ENCODE measurements at places on chromosomes 16 and 17. TPM values are rescaled to one million over a fixed set of nuclear protein-coding genes. Genes with fewer than 3 reads are reported as not detected.

CRYM gene
- 0.12 TPM for polyA plus RNA-seq

PARN gene
- 37.7 TPM for polyA plus RNA-seq

MYH11 gene
- 0.20 TPM for polyA plus RNA-seq

- no peak for DNase-seq
Observed at GRCh38 chr17:80978499-80979497, 12.8 kb upstream of the CHMP6 start.

DNA sequence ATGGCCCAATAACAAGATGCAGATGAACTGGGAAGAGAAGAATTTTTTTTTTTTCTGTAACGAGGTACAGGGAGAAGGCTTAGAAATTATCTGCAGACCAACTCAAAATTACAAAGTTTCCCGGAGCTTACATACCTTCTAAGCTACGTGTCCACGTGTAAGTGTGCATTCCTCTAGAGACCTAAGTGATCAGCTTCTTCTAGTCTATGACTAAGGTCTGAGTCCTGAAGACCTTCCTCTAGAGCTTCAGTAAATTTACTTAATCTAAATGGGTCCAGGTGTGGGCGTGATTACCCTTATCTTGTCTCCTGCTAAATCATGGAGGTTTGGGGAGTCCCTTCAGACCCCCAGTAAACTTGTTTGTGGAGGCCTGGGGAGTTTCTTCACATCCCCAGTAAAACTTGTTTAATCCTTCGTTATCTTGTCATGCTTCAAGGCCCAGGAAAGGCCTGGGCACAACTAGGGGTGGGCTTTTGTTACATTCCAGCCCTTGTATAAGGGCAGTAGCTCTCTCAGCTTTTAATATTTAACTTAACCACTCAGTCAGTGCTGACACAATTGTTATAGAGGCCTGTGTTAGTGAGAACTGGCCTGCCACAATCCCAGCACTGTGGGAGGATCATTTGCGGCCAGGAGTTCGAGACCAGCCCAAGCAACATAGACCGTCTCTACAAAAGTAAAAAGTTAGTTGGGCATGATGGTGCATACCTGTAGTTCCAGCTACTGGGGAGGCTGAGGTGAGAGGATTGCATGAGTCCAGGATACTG lies 342.3 kb downstream of the SNX29 start:
- no peak for DNase-seq

TBC1D3 gene
- not detected for polyA plus RNA-seq

DNA sequence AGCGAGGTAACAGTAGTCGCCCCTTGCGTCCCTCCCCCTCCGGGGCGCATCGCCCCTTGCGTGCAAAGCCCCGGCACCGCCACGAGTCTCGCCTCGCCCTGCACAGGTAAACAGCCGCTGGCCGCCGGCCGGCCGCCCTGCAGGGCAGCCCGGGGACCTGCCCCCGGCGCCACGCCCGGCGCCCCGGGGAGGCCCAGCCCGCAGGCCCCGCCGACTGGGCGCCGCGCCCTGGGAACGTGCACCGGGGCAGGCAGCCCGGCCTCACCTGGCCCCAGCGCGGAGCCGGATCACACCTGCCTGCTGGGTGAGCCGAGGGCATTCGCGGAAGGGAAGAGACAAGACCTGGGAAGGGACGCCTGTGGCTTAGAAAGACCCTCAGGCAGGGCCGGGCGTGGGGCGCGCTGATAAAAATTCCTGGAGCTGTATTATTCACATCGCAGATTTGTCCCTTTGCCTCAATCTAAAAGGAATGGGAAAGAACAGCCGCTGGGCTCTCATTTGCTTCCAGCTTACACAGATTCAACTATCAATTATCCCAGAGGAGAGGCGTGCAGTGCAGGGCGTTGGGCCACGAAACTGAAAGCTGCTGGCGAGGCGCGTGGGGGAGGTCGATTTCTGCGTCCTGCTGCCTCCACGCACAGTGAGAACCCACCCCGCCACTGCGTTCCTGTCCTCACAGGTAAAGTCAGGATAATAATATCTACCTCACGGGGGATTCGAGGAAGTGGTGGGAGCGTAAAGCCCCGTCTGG lies 451.9 kb downstream of the SLC39A11 start:
- DNase-seq: no peak

DNA sequence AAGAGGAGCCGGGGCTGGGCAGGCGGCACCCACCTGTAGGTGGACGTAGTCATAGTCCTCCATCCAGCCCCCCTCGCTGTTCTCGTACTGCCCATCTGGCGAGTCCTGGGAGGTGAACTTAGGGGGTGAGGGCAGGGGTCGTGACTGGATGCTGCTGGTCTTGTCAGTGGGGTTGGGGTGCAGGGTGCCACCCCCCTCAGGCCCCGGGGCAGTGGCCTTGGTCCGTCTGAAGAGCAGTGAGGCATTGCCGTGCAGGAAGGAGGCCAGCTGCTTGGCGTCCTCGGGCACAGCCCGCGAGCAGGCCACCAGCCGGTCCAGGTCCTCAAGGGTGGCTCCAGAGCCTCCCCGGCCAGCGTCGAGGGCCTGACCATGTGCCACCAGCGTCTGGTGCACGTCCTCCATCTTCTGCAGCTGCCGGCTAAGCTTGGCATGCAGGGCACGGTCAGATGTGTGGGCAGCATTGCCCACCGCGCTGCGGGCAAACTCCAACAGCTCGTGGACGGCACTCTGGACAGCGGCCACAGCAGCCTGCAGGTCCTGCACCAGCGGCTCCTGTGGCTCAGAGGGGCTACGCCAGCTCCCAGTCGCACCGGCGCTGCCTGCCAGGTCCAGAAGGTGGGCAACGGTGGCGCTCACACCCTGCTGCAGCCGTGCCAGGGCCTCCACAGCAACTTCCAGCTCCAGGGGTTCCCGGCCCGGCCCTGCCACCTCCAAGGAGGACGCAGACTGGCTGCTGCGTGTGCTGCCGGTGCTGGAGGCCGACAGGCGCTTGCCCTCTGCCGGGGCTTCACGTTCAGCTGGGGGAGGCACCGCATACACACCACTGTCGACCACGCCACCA lies 16.3 kb downstream of the CTRB1 start:
- DNase-seq: no peak

DNA sequence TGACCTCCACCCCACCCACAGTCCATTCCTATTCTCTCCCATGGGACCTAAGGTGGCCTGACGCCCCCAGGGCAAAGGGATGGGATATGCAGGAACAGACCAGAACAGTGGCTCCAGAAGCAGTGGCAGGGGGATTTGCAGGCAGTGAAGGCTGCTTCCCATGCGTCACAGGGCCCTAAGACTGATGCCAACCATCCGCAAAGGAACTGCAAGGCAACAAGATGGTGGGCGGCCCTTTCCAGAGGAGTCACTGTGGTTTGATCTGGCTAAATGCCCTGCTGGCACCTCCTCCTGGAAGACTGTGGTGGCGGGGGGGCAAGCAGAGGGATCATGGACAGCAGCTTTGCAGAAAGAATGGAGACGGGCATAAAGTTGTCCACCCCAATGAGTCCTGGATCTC lies 4.4 kb upstream of the SLC39A11 start:
- no peak for DNase-seq

ENPP7 gene
- polyA plus RNA-seq: not detected

PLEKHH3 gene
- 4.3 TPM for polyA plus RNA-seq

GRCh38 chr16:2686912-2687507 lies 4.7 kb downstream of the KCTD5 start:
- no peak for DNase-seq

DNA sequence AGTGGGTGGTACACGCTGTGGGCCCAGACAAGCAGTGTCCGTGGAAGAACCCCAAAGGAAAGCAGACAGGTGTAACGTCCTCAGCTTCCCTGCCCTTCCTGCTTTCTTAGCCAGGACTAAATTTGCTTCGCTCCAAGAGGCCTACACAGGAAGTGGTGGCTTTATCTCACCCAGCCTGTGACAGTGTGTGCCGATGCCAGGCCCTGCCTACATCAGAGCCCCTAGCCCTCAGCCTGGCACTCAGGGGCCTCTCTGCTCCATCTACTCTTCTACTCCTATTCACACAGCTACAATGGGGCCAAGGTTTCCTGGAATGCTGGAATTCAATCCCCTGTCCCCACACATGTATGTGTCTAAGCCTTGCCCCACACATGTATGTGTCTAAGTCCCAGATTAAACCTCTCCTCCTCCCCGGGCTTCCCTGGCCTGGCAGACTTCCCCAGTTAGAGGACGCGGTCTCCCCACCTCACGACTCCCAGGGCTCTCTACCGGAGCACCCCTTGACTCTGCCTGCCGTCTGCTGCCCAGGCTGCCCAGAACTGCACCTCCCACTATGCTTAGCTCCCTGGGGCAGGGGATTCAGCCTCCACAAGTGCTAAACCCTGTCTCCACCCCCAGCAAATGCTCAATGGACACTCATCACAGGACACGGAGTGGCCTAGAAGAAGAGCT lies 8.2 kb downstream of the PGAP3 start:
- no peak for DNase-seq

FNDC8 gene
- not detected for polyA plus RNA-seq

GRCh38 chr17:74332763-74333283 lies 6.8 kb downstream of the KIF19 start:
- no peak for DNase-seq

ADAM11 gene
- 0.37 TPM for polyA plus RNA-seq

SLC47A1 gene
- not detected for polyA plus RNA-seq

TBC1D3E gene
- polyA plus RNA-seq: not detected

GRCh38 chr16:51759329-51759728 lies 608.3 kb upstream of the SALL1 start:
- no peak for DNase-seq

DNA sequence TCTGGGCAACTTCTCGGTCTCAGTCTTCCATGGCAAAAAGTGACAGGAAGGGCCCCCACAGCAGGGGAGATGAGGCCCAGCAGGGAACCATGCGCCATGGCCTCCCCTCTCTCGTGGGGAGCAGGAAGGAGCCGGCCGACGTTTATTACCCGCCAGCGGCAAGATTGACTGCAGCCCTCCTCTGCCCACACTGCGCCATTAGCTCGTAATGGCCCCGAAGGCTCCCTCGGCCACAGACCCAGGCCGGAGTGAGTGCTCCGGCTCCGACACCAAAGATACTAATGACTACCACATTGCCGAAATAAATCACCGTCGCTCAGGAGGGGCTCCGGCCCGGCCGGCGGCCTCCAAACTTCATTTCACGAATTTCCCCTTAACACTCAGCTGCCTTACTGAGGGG lies 226.9 kb downstream of the C16orf78 start:
- no peak for DNase-seq

DNA sequence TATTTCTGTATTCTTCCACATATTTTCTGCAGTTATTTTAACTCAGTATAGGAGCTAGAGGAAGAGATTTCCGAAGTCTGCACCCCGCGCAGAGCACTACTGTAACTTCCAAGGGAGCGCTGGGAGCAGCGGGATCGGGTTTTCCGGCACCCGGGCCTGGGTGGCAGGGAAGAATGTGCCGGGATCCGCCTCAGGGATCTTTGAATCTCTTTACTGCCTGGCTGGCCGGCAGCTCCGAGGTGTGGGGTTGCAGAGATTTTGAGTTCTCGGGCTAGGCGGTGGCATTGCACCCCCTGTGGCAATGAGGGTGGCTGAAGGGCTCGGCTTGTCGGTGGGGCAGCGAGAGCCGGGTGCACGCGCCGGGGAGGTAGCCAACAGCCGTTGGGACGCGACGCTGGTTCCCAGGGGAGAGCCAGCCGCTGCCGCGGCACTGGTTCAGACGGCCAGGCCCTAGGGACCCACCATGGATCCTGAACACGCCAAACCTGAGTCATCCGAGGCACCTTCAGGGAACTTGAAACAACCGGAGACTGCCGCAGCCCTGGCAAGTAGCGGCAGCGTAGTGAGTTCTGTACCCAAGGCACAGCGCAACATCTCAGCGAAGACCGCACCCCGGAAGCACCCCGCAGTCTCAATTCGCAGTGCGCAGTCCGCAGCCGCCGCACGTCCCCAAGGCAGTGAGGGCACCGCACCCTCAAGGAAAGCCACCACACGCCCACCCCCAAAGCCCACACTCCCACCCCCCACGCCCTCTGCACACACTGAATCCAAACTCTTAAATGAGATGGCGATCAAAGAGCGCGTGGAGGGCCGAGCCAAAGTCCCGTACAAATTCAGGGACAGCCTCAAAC lies at the start of gene CMTM1:
TSS of gene CMTM1 (plus strand) at position 389 of the 851 bp plus-strand sequence. CDS start at position 464, 75 bp downstream.
- DNase-seq: no peak

ZNF668 gene
- polyA plus RNA-seq: 5.9 TPM

ZNF652 gene
- 7.5 TPM for polyA plus RNA-seq

RASL10B gene
- 3.3 TPM for polyA plus RNA-seq

CD7 gene
- 0.11 TPM for polyA plus RNA-seq

TBC1D3K gene
- not detected for polyA plus RNA-seq

DNA sequence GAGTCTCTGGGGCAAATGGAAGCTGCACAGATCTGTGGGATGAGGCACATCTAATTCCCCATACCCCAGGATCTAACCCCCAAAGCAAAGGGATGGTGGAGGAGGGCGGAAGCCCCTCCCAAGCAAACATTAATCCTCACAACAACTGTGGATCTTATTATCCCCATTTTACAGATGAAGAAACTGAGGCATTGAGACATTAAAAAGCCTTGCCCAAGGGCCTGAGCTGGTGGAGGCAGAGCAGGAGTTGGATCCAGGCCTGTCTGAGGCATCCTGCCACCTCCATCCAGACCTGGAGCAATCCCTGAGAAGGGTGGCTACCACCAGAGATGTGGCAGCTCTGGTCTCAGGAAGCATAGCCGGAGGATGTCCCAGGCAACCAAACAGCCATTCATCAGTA lies 17.7 kb upstream of the CBFB start:
- DNase-seq: no peak

DNA sequence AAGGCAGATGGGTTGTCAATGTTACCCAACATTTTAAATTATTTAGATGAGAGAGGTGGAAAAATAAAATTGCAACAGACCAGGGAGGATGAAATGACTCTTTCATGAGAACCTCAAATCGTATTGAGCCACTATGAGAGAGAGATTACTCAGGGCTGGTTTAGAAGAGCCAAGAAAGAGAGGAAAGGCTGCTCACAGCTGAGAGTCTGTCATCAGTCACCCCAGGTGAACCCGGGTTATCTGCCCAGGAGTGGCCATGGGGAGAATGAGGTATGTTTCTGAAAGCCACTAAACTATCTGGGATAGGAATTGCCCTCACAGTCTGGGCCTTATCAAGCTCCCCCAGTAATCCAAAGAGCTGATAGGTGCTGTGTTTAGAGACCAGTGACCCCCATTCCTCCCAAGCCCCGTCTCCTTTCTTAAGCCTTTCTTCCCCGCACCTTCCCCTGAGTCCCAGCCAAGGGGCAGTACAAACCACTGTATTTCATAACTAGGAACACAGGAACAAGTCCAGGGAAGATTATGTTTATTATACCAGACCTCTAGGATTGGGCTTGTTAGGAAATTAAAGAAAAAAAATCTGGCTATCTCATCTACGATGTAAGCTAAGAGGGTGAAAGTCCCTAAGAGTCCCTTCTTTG lies 158.9 kb upstream of the NOL11 start:
- DNase-seq: no peak

TUBB3 gene
- polyA plus RNA-seq: 173 TPM

GRCh38 chr16:16857012-16857411 lies 478.1 kb downstream of the NPIPA7 start:
- no peak for DNase-seq

GRCh38 chr17:36609498-36609862 lies 8.1 kb downstream of the MRM1 start:
- no peak for DNase-seq

SLC47A2 gene
- not detected for polyA plus RNA-seq

GRCh38 chr17:8631554-8631877 lies 991 bp upstream of the MYH10 start:
- no peak for DNase-seq

GOSR1 gene
- polyA plus RNA-seq: 21.1 TPM

DNA sequence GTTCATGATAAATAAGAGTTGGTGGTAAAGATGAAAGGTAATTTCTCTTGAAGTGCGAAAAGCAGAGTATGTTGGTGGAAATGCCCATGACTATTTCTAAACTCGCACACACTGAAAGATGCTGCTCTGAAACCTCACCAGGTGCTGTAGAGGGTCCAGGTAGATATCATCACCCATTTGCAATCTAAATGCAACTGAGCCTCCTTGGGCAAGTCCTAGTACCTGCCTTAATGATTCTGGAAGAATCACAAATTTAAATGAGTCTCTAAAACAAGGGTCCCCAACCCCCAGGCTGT lies 5.9 kb upstream of the MMD start:
- no peak for DNase-seq

All from AG04450 (cell line).